ENCODE measurements at places on chromosomes 3 and 15.

DNA sequence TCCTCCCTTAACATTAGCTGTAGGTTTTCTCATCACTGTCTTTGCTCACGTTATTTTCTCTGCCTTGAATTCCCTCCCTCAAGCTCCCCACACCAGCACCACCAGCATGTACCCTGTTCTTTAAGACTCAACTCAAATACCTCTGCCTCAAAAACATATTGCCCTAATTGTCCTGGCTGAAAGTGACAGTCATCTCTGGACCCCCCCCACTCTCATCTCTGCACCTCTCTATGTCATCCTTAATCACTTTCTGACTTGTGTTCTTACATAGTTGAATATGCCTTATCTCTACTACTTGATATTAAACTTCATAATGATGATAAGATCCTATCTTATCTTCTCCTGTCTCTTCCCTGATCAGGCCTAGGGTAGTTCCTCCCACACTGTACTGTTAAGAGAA is 345.2 kb upstream of the TPRG1 start:
- DNase-seq, result no peak

DNA sequence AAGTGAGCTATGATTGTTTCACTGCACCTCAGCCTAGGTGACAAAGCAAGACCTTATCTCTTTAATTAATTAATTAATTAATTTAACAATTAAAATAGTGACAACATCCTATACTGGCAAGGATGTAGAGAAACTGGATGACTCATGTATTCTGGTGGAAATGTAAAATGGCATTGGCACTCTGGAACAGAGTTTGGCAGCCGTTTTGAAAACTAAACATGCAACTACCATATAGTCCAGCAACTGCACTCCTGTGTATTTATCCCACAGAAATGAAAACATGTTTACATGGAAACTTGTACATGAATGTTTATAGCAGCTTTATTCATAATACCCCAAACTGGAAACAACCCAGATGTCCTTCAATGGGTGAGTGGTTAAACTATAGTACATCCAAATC is 56.6 kb downstream of the ANP32A start:
- DNase-seq, result no peak

- no peak for DNase-seq
Measured at GRCh38 chr3:153666991-153667740, 454.0 kb upstream of the ARHGEF26 start.

- DNase-seq, result no peak
Measured at GRCh38 chr3:171229173-171229572, 202.7 kb upstream of the SLC2A2 start.

DNA sequence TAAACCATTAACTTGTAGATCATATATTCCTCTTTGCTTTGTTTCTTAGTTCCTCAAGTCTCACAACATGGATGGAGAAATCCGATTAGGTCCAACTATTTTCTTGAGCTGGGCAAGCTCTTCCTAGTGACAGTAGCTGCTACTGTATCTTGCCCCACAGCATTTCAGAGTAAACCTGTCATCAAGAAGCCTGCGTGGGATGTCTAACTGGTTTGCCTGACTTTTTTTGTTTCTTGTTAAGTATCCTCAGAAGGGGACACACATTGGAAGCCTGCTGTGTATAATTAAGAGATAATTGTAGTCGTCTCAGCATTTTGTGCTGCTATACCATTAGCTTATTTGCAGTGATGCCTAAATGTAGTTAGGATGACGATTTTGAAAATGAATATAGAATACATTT is 29.3 kb upstream of the STT3B start:
- DNase-seq, result no peak

DNA sequence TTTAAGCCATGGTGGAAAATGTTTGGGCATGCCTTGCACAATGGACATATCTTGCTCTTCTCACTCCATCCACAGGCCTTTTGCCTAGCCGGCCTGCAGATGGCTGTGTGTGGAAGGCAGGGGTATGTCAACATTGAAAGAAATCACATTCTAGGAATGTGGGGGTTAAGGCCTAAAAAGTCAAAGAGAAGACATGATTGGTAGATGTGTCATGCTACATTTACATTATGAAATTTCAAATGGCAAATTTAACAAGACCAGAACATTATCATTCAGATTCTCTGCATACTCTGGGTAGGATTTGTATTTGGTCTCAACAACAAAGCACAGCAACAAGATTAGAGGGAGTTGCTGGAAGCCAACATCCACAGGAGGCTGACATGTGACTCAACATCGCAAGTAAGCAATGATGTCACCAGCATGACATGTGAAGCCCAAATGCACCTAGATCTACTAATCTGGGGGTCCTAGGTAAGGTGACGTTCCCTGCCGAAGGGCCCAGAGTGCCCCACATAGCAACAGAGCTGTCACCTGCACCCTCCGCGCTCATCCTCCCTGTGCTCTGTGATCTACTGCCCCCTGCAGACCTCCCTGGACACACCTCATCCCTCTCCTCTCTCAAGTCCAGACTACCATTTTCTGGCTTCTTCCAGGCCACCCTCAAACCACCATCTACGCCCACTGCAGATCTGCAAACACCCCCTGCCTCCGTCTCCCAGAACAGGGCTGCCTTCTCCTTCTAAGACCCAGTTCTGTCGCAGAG is 39.4 kb downstream of the CLDN18 start:
- no peak for DNase-seq

GRCh38 chr3:11784971-11785377 is 61.7 kb downstream of the TAMM41 start:
- no peak for DNase-seq

DNA sequence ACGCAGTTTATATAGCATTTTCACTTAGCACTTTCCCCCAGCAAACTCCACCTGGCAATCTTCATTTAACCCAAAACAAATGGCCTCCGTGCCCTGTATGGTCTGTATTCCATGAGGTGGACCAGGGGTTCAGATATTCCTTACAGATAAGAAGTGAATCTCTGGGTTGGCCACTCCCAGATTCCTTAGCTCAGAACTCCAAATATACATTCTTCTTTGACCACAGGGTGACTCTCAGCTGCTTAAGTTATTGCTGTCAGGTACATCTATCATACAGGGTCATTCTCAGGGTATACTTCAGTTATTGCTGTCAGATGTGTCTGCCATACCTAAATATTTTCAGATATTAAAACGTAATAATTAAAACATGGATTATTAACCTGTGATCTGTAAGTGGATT is 229.8 kb downstream of the TBL1XR1 start:
- DNase-seq, result no peak

GRCh38 chr3:94234177-94234788 is 171.4 kb downstream of the NSUN3 start:
- no peak for DNase-seq

DNA sequence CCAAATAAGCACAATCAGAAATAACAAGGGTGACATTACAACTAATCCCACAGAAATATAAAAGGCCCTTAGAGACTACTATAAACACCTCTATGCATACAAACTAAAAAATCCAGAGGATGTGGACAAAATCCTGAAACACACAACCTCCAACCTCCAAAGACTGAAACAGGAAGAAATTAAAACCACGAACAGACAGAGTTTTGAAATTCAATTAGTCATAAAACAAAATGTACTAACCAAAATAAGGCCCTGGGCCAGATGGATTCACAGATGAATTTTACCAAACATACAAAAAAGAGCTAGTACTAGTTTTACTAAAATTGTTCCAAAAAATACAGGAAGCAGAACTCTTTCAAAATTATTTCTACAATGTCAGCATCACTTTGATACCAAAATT is 1043.6 kb downstream of the DIPK2A start:
- DNase-seq, result no peak
